ENCODE measurements at places on chromosomes 2 and 18.

GRCh38 chr2:72893594-72894319, 6.5 kb downstream of the SPR start:
- DNase-seq = no peak

DNA sequence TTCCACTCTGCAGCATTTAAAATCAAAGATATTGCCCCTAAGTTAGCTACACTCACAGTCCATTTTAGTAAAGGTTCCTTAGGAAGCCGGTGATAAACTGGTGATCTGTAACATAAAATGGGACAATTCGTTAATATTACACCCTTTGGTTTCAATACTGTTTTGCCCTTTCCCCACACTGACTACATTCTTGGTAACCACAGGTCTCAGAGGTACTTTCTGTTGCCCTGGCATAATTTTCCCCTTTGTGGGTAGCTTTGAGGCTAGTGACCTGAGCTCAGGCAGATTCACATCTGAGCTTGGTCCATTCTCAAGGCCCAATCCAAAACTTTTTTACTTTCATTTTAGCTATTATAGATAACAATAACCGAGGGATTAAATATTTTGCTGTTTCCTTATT, 32.9 kb upstream of the CSRNP3 start:
- no peak for DNase-seq

DNA sequence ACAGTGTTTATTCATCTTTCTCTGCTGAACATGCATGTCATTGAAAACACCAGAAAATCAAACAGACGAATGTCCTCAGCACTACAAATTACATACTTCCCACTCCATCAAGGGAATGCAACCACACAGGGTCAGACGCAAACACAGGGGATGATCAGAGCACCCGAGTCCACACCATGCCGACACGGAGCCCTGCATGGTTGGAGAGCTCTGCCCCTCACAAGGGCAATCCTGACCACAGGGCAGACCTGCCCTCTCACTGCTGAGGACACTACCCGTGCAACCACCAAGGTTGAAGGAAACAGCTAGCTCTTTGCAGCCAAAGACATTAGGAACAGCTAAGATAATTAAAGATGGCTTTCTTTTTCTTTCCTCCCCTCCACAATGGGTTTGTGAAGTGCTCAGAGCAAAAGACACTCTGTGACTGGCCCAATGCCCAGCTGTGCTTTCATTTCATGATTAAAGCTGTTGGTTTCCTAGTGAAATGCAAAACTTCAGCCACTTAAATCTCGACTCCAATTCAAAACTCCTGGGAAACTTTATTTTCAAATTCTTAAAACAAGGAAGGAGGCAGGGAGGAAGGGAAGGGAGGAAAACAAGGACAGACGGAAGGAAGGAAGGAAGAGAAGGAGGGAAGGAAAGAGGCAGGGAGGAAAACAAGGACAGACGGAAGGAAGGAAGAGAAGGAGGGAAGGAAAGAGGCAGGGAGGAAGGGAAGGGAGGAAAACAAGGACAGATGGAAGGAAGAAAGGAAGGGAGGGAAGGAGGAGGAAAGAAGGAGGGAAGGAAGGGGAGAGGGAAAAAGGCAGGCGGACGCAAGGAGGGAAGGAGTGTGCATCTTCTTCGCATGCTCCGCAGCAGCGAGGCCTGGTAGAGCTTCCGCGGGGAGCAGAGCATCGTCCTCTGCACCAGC, 65.8 kb downstream of the NDUFA10 start:
- no peak for DNase-seq

GRCh38 chr2:67448648-67449047, 51.5 kb downstream of the ETAA1 start:
- no peak for DNase-seq

GRCh38 chr18:23710068-23710527, 20.8 kb downstream of the LAMA3 start:
- DNase-seq = no peak

GRCh38 chr2:148901142-148901541, 26.1 kb downstream of the KIF5C start:
- DNase-seq = no peak

DNA sequence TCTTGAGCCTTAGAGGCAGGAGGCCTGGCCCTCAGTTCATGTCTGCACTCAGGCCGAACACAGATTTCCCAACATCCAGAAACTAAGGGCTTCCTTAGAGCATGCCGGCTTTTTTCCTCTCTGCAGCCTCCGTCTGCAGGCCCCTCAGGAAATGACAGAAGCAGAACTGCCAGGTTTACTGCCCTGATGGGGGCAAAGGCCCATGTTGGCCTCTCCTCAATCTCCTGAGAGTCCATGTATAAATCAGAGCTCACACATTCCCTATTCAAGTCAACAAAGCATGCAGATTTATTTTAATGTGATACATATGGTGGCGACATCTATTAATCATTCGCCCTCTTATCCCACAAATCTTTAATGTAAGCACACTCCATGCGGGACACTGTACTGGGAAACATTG, 475.6 kb upstream of the HS6ST1 start:
- no peak for DNase-seq

GRCh38 chr2:156343940-156344301, 11.4 kb upstream of the NR4A2 start:
- no peak for DNase-seq

DNA sequence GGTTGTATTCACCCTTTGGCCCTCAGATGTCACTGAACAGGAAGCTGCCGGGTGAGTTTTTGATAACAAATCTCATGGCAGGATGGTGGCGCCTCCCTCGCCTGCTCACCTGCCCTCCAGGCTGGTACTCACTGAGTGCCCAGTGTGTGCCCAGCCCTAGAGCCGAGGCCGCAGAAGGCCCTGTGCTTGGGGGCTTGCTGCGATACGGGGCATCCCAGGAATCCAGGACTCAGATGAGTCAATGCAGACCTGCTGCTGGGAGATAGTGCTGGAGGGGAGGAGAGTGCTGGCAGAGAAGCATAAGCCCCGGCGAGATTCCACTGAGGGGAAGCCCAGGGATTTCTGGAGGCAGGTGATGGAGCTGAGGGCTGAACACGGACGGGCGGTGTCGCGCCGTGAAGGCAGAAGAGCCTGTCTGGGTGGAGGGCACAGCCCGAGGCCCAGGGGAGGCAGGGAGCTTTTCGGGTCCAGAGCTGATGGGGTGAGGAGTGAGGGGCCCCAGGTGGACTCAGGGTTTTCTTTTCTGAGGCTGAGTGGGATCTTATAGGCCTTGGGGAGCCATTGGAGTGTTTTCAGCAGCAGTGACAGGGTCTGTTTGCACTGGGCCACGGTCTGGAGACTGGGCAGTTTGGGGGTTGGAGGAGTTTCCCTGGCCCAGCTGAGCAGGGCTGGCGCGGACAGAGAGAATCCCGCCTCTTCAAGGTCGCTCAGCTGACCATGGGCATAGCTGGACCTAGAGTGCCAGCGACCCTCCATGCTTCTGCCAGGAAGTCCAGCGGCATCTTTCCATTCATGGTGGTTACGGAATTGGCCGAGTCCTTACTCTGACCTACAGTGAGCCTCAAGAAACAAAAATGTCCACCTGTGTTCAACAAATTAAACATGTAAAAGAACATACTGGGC, 35.5 kb downstream of the LDLRAD4 start:
- no peak for DNase-seq

DNA sequence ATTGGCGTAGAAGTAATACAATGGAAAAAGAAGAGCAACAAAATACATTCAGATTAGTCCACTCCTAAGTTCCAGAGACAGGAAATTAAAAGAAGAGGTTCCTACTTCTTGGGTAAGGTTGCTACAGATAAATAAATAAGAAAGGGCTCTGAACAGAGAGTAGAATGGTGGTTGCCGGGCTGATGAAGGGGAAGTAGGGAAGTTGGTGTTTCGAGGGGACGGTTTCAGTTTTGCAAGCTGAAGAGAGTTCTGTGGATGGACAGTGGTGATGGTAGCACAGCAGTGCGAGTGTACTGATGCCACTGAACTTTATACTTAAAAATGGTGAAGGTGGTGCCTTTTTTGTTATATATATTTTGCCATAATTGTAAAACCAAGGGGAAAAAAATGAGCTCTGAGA, 48.2 kb downstream of the CABYR start:
- no peak for DNase-seq

DNA sequence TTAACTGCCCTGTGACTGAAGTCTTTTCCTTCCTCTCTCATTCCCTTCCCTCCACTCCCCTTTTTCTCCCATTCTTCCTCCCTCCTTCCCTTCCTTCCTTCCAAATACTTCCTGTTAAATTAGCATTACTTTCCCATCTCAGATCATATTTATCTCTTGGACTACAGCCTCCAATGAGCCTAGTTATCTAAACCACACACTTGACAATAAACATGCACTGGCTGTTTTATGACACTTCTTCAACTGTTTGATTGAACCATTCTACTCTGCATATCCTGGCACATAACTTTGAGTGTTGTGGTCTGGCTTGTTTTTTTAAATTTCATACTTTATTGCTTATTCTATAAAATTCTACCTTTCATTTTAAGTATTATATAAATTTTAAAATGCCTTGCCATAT, 1860.8 kb upstream of the LRRTM1 start:
- DNase-seq = no peak

DNA sequence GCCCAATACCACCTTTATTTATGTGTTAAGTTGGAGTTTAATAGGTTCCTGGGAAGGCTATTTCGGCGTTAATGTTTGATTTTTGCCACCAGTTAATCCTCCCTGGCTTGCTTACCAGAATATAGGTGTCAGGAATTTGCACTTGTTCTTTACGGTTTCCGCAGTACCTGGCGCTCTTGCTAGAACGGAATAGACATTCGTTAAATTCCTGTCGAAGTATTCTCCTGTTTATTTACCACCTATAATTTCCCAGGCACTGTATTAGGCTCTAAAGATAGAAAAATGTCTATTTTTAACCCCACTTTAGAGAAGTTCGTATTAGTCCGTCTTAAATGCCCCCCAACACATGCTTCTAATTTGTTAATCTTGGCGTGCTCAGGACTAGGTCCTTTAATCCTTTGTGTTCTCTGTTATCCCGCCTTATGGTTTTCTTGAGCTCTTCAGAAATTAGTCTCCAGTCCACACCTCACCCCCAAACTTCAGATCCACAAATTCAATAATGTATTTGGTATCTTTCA, 575 bp downstream of the CCDC150 start:
- no peak for DNase-seq

DNA sequence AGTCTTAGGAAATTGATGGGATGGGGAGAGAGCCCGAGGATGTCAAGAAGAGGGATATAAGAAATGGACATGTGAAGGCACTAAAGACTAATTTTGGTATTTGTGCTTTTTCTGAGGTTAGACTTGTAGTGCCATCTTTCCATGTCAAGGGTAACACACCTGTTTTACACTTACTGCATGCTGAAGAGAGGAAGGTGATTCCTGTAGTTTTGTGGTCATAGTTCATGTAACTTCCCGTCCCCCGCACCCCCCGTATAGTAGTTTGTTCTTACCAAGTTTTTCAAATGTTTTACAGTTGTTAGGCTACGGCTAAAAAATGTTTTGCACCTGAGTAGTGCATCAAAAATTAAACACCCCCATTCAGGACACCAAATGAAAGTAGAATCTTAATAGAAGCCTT, 73.8 kb downstream of the CLIP4 start:
- DNase-seq = no peak

DNA sequence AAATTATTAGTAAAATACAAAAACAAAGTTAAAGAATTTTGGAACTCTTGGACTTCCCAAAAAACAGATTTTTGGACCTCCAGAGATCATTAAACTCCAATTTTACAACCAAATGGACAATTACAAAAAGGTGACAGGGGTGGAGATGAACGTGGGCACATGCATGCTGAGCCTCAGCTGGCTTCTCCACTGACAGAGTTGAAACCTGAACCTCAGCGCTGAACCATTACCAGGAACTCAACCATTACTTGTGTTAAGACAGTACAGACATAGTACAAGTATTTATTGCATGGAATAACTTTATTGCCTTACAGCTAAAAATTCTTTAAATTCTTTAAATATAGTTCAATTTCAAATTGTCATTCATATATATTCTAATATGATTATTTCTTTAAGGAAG, 33.0 kb upstream of the KIDINS220 start:
- no peak for DNase-seq

DNA sequence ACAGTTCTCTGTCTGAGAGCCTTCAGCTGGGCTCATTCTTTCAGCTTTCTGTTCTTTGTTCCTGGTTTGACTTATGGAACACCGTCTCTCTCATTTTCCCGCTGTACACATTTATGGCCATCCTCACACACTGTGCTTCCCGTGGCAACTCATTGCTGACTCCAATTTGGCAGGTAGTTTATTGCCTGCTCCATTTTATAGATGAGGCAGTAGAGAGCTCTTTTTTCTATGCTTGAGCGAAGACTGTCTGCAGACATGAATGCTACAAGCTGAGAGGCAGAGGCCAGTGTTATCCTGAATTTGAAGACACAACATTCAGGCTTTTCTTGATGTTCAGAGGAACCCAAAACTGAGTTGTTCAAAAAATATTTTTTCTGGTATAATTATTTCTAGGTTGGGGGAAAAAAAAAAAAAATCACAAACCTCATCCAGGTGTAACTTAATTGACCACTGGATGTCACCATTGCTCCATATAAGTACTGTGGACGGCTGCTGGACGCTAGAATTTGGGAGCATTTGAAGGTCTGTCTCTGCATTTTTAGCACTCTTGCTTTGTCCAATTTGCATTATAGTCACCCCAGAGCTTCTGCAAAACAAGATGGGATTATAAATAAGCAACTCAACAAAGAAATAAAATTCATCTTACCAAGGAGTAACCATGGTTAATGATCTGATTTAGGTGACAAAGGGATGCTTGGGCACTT, 83.5 kb downstream of the HRH4 start:
- DNase-seq = no peak

DNA sequence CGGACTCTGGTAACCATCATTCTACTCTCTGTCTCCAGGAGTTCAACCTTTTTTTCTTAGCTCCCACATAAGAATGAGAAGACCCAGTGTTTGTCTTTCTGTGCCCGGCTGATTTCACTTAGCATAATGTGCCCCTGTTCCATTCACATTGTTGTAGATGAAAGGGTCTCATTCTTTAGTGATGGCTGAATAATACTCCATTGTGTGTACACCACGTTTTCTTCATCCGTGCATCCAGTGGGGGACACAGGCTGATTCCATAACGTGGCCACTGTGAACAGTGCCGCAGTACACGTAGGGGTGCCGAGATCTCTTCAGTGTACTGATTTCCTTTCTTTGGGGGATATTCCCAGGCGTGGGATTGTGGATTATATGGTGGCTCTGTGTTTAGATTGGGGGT, 72.3 kb upstream of the NFATC1 start:
- no peak for DNase-seq

- no peak for DNase-seq
Measured at GRCh38 chr2:30356071-30356470, 91.0 kb upstream of the LCLAT1 start.

DNA sequence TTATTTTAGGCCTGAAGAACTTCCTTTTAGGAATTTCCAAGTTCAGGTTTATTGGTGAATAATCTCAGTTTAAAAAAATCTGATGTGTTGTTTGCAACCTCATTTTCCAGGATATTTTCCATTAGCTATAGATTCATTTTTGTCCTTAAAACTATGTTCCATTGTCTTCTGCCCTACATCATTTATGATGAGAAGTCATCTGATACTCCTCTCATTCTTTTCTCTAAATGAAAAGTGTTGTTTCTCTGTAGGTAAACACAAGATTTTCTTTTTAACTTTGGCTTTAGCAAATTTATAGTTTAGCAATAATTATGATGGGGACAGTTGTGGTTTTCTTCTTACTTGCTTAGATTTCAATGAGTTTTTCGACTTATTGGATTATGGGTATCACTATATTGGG, 427.3 kb downstream of the DCDC2C start:
- DNase-seq = no peak

GRCh38 chr2:163341426-163341825, 394.4 kb downstream of the FIGN start:
- DNase-seq = no peak

Data from activated effector memory CD4-positive, alpha-beta T cell treated with Interleukin-2 at 50 U/mL for 16 hours (primary cell).